Hepatic stellate cell (primary cell): ENCODE measurements at places on chromosomes 7 and 10.

- DNase-seq = no peak
These were observed 98.3 kb upstream of the SEC61G start for GRCh38 chr7:54857294-54857693.

- DNase-seq = no peak
These were observed 101.9 kb downstream of the COL28A1 start for GRCh38 chr7:7433811-7434210.

DNA sequence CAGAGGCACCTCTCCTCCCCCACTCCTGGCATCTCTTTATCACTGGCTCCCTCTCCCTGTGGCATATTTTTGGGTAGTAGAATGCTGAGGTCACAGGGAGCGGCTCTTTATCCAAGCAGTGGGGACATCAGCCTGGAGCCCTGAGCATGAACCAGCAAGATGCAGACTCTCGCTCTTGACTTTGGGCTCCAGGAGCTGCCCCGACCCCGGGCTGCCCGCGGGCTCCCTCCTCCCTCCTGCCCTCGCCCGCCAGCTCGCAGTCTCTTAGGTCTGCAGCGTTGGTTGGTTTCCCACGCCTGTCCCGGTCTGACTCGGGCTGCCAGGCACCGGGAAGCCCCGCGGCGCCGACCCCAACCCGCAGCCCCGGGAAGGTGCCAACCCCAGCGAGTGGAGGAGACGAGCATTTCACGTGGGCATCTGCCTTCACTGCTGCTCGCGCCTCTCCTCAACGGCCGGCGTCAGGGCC is 1.3 kb downstream of the INSYN2A start:
- DNase-seq = peak; percentile 46

DNA sequence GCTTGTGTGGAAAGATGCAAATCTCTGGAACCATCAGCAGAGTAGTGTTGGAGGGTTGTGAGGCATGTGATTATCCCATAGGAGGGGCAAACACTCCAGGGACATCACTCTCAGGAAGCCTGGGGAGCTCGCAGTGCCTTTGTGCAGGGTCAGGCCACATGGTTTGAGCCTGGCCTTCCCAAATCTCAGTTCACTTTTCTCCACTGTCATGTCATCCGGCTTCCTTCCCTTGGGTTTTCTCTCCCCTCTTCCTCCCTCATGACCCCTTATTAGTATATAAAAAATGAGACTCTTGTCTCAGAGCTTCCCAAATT is 20.4 kb downstream of the TSPAN14 start:
- DNase-seq = no peak

DNA sequence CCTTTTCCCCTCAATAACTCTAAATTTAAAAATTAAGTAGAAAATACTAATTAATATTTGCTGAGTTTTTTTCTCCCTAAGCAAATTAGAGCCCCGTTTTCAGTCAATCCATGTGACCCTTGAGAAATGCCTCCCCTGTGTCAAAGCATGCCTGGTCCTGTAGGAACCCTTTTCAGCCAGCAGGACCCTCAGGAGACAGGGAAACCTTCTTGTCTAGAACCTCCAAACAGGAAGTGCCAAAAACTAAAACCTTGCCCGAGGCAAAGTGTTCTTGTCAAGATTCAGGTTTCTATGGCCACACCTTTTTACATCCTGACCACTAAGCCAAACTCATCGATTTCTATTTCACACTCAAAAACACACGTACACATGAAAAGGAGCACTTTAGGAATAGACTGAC is 60.1 kb upstream of the NFE2L3 start:
- peak; percentile 16 for DNase-seq

- no peak for DNase-seq
These were observed 146.2 kb upstream of the ASAH2 start for GRCh38 chr10:50397312-50398140.

- no peak for DNase-seq
These were observed 525.0 kb upstream of the SEMA3D start for GRCh38 chr7:85711894-85712293.

- DNase-seq = no peak
These were observed 142.3 kb upstream of the GPR26 start for GRCh38 chr10:123523833-123524232.

GRCh38 chr7:75045881-75046280 is 27.7 kb downstream of the RCC1L start:
- no peak for DNase-seq

DNA sequence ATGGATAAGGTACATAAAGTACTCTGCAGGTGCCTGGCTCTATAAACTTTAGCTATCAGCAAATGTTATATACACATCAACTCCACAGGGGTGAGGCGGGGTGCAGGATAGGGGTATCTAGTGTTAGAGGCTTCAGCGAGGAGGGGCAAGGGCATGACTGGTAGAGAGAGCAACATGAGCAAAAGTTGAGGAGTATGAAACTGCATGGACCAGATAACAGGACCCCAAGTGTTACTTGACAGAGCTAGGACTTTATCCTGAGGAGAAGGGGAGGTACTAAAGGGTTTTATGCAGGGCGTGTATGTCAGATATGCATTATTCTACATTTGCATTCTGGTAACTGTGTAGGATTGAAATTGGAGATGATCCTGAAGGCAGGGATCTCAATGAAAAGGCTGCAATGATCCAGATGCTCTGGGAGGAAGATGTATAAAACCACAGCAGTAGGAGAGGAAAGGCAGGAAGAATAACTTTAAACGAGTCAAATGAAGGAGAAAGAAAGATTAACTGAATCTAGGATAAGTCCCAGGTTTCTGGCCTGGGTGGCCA is 109.8 kb upstream of the FAM133B start:
- DNase-seq = no peak
